ENCODE measurements at places on chromosomes 4 and X. TPM values are rescaled to one million over a fixed set of nuclear protein-coding genes. Genes with fewer than 3 reads are reported as not detected.

- no peaks in the 10 kb centered on the region for H3K27me3 ChIP-seq
- no peak overlapping the region for H3K4me3 ChIP-seq
- H3K27ac ChIP-seq = no peak overlapping the region
- no peaks in the 10 kb centered on the region for H3K36me3 ChIP-seq
Observed at GRCh38 chr4:168723020-168723419, 226.2 kb downstream of the PALLD start.

DNA sequence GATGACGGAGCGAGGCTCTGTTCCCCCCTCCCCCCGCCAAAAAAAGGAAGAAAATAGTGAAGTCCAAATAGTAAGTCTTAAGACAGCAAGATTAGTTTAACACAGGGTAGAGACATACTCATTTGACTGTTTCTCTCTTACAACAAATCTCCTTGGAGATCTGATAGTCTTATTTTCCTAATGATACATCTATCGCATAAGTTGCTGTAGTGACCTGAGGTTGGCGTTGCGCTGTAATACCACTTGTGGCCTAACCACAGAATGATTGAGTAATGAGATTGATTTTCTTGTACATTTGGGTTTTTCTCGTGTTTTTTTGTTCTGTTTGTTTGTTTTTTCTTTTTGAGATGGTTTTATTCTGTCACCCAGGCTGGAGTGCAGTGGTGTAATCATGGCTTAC, 27.2 kb downstream of the OCIAD1 start:
- H3K36me3 ChIP-seq = peaks cover 15% of the 10 kb centered on the region
- no peak for DNase-seq
- H3K4me1 ChIP-seq = no peaks in the 10 kb centered on the region
- H3K27ac ChIP-seq = no peak overlapping the region

- H3K36me3 ChIP-seq = no peaks in the 10 kb centered on the region
- peaks cover 6% of the 10 kb centered on the region for H3K4me1 ChIP-seq
- H3K27me3 ChIP-seq = no peaks in the 10 kb centered on the region
- no peak overlapping the region for H3K27ac ChIP-seq
Observed at GRCh38 chr4:138611721-138612120, 369.6 kb upstream of the SLC7A11 start.

GRCh38 chrX:47648376-47648775, 2.0 kb downstream of the ELK1 start:
- peaks cover 7% of the 10 kb centered on the region for H3K4me1 ChIP-seq
- H3K36me3 ChIP-seq = peaks cover 4% of the 10 kb centered on the region

The DGAT2L6 gene
- not detected for total RNA-seq

The NPY2R gene
- not detected for total RNA-seq

- no peak for DNase-seq
- H3K4me1 ChIP-seq = no peaks in the 10 kb centered on the region
- peaks cover 2% of the 10 kb centered on the region for H3K27me3 ChIP-seq
- no peak overlapping the region for H3K4me3 ChIP-seq
- H3K27ac ChIP-seq = no peak overlapping the region
Observed at GRCh38 chrX:71244359-71245128, 9.4 kb downstream of the ZMYM3 start.

DNA sequence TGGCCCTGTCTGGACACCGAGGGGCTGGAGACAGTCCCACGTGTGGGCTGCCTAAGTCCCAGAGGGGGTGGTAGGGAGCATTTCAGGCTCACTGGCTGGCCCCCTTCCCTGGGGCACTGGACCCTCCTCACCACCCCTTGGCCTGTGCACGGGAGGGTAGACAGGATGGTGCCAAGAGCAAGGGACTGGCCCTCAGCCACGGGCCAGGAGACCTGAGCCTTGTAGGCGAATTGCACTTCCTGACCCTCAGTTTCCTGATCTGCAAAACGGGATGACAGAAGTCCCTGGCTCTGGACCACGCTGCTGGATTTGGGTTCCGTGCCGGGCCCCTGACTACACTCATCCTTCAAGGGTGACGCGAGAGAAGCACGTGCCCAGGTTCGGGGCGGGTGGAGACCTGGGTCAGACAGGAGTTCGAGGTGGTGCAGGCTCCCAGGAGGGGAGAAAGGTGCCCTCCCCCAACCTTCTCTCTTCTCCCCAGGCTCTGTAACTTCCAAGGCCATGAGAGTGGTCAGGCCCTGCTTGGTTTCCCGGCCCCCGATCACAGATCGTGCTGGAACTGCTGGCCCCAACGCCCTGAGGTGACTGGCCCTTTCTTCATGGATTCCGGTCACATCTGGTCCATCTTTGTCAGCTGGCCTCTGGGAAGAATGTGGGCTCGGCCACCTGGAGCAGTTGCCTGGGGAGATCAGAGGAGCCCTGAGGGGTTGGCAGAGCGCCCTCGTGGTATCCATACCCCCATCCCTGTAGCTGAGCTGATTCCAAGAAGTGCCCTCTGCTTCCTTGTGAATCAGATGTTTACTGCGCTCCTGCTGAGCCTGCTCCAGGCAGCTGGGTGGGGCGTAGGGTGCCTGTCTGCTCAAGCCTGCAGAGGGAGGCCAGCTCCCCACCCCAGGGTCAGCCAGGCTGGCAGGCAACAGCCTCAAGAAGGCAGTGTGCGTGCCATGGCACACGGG, 3.3 kb downstream of the SH3BP2 start:
- H3K36me3 ChIP-seq = no peaks in the 10 kb centered on the region
- no peaks in the 10 kb centered on the region for H3K27me3 ChIP-seq
- DNase-seq = peak; percentile 52
- H3K27ac ChIP-seq = peak overlapping the region; percentile 32

The MUC7 gene
- not detected for total RNA-seq

GRCh38 chrX:110276778-110277177, 41.1 kb downstream of the AMMECR1 start:
- no peak overlapping the region for H3K27ac ChIP-seq
- H3K27me3 ChIP-seq = no peaks in the 10 kb centered on the region
- H3K4me1 ChIP-seq = no peaks in the 10 kb centered on the region
- no peaks in the 10 kb centered on the region for H3K36me3 ChIP-seq
- DNase-seq = no peak
- H3K4me3 ChIP-seq = no peak overlapping the region

DNA sequence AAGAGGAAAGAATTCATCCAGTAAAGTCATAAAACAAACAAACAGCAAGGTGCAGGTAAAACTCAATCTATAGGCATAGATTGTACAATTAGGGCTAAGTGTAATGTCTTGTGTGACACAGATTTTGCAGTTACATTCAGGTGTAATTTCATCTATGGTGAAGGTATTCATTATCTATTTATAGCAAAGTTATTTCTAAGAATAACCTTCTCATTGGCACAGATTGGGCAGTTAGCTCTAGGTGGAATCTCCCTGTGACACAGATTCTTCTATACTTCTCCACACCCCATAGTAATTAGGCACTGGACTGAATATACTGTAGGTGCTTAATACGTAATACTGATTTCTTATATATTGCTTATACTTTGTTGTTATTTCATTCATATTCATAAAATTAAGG, 66.8 kb downstream of the COL25A1 start:
- H3K4me3 ChIP-seq = no peak overlapping the region
- no peaks in the 10 kb centered on the region for H3K27me3 ChIP-seq
- H3K4me1 ChIP-seq = no peaks in the 10 kb centered on the region
- no peak overlapping the region for H3K27ac ChIP-seq
- DNase-seq = no peak
- no peaks in the 10 kb centered on the region for H3K36me3 ChIP-seq

- 0 out of 2 replicates have a peak, but pooled peaks cover 1% of the 10 kb centered on the region for H3K4me1 ChIP-seq
- DNase-seq = no peak
- H3K27me3 ChIP-seq = no peaks in the 10 kb centered on the region
- peaks cover 3% of the 10 kb centered on the region for H3K36me3 ChIP-seq
Observed at GRCh38 chrX:123728016-123728415, 4.8 kb downstream of the THOC2 start.

GRCh38 chr4:63528256-63528991, 880.8 kb downstream of the TECRL start:
- no peaks in the 10 kb centered on the region for H3K4me1 ChIP-seq
- H3K4me3 ChIP-seq = no peak overlapping the region
- no peaks in the 10 kb centered on the region for H3K27me3 ChIP-seq
- no peak for DNase-seq
- H3K27ac ChIP-seq = no peak overlapping the region

DNA sequence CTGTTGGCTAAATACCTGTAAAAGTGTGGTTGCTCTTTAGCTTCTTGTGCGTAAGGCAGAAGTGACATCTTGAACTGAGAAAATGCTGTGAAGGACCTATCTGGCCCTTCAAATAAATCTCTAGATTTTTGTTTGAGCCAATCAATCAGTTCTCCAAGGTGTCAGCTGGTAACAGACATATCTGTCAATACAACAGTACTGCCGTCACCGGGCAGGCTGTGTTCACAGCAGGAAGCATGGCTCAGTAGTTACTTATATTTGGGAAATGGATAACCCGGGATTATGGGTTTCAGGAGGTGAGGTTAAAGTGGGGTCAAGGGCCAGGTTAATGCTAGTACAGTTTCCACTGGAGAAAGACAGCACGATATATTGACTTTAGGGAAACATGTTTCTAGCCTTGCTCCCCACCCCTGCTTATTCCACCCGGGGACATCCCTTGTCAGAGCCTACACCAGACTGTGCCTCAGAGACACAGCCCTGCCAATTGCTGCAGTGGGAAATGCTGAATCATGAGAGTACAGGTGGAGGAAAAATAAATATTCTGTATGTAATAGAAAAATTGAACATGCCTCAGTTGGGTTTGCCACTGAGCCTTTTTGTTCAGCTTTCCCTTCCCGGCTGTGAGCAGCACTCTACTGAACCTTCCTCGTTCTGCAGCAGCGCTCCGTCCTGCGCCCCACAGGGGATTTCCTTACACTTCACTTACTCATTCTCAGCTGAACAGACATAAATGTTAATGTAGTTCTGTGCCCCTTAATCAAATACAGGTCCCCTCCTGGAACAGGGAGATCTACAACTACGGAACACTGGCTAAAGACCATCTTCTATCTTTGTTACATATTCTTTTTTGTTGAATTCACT, 121.1 kb downstream of the MGST2 start:
- no peaks in the 10 kb centered on the region for H3K4me1 ChIP-seq
- no peak overlapping the region for H3K27ac ChIP-seq
- DNase-seq = no peak
- H3K4me3 ChIP-seq = no peak overlapping the region
- no peaks in the 10 kb centered on the region for H3K36me3 ChIP-seq
- H3K27me3 ChIP-seq = no peaks in the 10 kb centered on the region

- no peaks in the 10 kb centered on the region for H3K4me1 ChIP-seq
- peaks cover 75% of the 10 kb centered on the region for H3K27me3 ChIP-seq
- no peak within 1 kb of the TSS for H3K27ac ChIP-seq
- H3K36me3 ChIP-seq = no peaks in the 10 kb centered on the region
Observed at GRCh38 chr4:110622841-110623717, at the start of gene PITX2. PITX2 (minus strand) TSS chr4:110623077; CDS start chr4:110622460, 617 bp downstream.

The FAAH2 gene
- total RNA-seq = not detected

GRCh38 chr4:71006203-71006907, 12.9 kb downstream of the DCK start:
- no peaks in the 10 kb centered on the region for H3K27me3 ChIP-seq
- H3K4me1 ChIP-seq = peaks cover 11% of the 10 kb centered on the region
- no peak overlapping the region for H3K27ac ChIP-seq
- DNase-seq = no peak
- H3K36me3 ChIP-seq = peaks cover 2% of the 10 kb centered on the region

GRCh38 chr4:114116861-114117260, 137.4 kb upstream of the ARSJ start:
- H3K4me1 ChIP-seq = no peaks in the 10 kb centered on the region
- no peak for DNase-seq
- H3K27ac ChIP-seq = no peak overlapping the region

The GPM6B gene
- 5.9 TPM for total RNA-seq

The MAGEE1 gene
- 0.56 TPM for total RNA-seq

- H3K36me3 ChIP-seq = peaks cover 5% of the 10 kb centered on the region
- no peak overlapping the region for H3K4me3 ChIP-seq
- no peak overlapping the region for H3K27ac ChIP-seq
- no peaks in the 10 kb centered on the region for H3K4me1 ChIP-seq
- DNase-seq = no peak
Observed at GRCh38 chr4:182688081-182688480, 229.1 kb downstream of the DCTD start.

DNA sequence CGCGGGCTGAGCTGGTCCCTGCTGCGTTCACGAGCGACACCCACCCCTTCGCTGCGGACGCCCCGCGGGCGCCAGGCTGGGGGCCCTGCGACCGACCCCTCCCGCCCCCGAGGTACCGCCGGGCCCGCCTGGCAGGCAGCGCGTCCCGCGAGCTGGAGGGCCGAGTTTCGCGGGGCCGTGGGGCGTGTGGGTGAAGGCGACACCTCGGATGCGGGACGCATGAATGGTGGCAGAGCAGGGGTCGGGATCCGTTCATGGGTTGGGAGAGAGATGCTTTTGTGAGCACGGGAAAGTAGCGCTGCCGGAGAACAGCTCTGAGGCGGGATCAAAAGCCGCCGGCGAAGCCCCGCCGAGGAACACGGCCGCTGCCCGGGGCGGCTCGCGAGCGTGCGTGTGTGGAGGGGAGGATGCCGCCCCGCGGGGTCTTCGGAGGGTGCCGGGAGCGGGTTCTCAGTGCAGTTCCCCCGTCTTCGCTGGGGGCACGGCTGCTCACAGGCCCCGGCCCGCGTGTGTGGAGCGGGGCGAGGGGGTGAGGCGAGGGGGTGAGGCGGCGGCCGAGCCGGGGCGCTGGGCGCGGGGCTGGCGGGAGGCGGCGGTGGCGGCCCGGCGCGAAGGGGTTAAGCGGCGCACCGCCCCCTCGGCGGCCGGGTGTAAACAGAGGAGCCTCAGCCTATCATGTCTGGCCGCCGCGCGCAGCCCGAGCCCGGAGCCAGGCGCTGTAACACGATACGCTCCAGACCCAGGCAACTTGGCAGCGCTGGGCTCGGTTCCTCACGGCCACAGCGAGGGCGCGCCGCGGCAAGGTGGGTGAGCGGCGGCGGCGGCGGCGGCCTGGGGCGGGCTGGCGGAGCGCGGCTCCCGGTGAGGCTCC, 205.3 kb downstream of the TENM3 start:
- H3K4me1 ChIP-seq = no peaks in the 10 kb centered on the region
- no peaks in the 10 kb centered on the region for H3K27me3 ChIP-seq
- peak overlapping the region; percentile 50 for H3K27ac ChIP-seq
- H3K4me3 ChIP-seq = peak overlapping the region; percentile 62

DNA sequence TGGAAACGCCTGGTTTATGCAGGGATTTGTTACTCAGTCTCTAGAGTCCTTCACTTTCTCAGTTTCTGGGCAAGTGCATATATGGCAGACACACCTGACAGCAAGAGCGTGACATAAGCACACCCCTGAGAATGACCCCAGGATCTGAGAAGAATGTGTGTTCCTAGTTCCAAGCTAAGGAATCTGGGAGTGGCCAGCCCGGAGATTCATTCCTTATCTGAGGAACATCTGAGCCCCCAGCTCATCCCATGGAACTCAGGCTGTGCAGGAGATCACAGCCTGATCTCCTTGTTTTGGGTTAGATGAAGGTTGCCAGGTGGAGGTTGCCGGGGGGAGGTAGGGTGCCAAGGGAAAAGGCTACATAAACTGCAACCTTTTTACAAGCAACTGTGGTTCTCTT, 23.8 kb upstream of the KIAA0232 start:
- H3K27me3 ChIP-seq = peaks cover 19% of the 10 kb centered on the region
- H3K36me3 ChIP-seq = no peaks in the 10 kb centered on the region
- H3K4me3 ChIP-seq = no peak overlapping the region

The MGAT4D gene
- total RNA-seq = not detected

- H3K36me3 ChIP-seq = no peaks in the 10 kb centered on the region
- DNase-seq = no peak
- H3K4me3 ChIP-seq = no peak overlapping the region
- H3K27ac ChIP-seq = no peak overlapping the region
- no peaks in the 10 kb centered on the region for H3K4me1 ChIP-seq
Observed at GRCh38 chr4:128940971-128941370, 131.5 kb downstream of the JADE1 start.

GRCh38 chr4:139625093-139625455, 40.5 kb upstream of the MGST2 start:
- H3K36me3 ChIP-seq = no peaks in the 10 kb centered on the region
- no peak overlapping the region for H3K27ac ChIP-seq
- no peaks in the 10 kb centered on the region for H3K4me1 ChIP-seq
- peaks cover 42% of the 10 kb centered on the region for H3K27me3 ChIP-seq

GRCh38 chrX:110381216-110381615, 22.6 kb downstream of the RTL9 start:
- peaks cover 6% of the 10 kb centered on the region for H3K4me1 ChIP-seq
- H3K36me3 ChIP-seq = no peaks in the 10 kb centered on the region
- no peak overlapping the region for H3K27ac ChIP-seq
- peaks cover under 1% of the 10 kb centered on the region for H3K27me3 ChIP-seq
